ENCODE measurements at places on chromosomes 16 and 17.

DNA sequence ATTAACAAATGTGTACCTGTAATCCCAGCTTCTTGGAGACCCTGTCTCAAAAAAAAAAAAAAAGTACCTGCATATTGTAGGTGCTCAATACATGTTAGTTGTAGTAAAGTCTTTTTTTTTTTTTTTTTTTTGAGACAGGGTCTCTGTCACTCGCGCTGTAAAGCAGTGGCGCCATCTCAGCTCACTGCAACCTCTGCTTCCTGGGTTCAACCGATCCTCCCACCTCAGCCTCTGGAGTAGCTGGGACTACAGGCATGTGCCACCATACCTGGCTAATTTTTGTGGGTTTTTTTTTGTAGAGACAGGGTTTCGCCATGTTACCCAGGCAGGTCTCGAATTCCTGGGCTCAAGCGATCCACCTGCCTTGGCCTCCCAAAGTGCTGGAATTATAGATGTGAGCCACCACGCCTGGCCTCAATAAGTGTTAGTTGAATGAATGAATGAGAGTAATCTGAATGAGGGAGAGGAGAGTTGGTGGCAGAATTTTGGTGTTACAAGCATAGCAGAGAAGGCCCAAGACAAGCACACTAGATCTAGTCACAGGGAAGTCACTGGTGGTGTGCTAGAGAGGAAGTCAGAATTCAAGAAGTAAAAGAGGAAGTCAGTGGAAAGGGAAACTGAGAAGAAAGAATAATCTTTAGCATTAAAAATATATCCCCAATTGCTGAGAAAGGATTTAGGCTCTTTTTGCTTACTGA is 9.4 kb upstream of the MYL4 start:
- DNase-seq: no peak

GRCh38 chr17:62617894-62618472 is 9.5 kb upstream of the MRC2 start:
- DNase-seq: no peak

DNA sequence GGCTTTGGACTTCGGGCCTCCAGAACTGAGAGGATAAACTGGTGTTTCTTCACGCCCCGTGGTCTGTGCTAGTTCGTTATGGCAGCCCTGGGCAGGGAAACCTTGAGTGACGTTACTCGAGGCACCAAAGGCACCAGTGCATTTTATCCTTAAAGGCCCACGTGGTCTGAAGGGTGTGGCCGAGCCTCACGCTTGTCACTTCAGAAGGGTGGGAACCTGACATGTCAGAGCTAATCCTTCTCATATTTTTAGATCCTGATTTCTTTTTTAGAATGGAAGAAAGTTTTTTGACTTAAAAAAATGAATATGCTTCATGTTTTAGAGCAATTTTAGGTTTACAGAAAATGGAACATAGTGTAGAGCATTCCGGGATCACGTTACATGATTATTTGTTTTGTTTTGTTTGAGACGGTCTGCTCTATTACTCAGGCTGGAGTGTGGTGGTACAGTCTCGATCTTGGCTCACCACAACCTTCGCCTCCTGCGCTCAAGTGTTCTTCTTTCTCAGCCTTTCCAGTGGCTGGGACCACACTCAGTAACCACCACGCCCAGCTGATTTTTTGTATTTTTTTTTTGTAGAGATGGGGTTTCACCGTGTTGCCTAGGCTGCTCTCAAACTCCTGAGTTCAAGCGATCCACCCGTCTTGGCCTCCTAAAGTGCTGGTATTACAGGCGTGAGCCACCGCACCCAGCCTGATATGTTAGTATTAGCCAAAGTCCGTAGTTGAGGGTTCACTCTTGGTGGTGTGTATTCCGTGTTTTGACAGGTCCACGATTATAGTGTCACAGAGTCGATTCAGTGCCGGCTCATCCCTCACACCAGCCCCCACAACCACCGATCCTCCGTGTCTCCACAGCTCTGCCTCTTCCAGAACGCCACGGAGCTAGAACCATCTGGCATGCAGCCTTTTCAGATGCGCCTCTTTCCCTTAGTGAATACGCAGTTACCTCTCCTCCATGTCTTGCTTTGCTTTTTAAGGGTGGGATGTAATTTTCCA is 47.9 kb downstream of the RAB11FIP3 start:
- DNase-seq: no peak

DNA sequence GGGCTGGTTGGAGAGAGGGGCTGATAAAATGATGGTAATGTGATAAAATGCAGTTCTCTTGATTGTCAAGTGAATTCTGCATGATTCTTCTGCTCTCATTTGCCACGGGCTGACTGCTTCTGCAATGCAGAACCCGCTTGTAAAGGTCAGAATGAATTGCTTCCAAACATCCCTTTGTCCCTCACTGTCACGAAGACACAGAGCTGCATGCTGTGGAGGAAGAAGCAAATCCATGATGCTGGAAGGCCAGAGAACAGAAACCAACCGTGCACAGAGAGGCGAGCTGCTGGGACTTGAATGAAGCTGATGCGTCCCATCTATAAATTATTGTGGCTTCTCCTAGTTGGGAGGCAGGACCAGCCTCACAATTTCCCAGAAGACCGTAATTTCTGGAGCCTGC is 171.6 kb downstream of the PRKCB start:
- DNase-seq: no peak

- DNase-seq: no peak
Observed at GRCh38 chr17:74235911-74236371, 22.6 kb downstream of the TTYH2 start.

GRCh38 chr16:73616770-73617169 is 568.8 kb upstream of the ZFHX3 start:
- no peak for DNase-seq

DNA sequence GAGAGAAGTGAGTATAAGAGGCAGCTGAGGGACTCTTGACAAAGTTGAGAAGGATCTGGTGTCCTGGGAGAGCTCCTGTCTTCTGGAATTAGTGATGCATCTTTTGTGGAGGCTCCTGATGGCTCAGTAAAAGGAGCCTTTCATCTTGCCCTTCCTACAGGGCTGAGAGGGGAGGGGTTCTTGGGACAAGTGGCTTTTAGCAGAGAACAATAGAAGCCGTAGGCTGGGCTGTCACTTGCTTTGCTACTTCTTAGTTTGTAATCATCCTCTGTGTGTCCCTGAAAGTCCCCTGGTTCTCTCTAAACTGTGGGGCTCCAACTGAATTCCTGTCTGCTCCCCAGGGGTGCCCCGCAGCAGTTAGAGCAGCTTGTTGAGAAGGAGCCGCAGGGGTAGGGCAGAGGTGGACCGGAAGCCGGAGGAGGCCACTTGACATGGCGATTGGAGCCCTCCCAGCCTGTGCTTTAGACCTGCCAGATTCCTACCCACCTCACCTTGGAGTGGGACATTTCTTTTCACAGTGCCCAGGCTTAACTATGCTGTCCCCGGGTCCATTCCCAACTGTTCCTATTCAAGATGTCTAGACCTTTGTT is 85.1 kb downstream of the PRKCA start:
- no peak for DNase-seq

GRCh38 chr16:11857161-11857560 is 5.8 kb upstream of the RSL1D1 start:
- DNase-seq: no peak

DNA sequence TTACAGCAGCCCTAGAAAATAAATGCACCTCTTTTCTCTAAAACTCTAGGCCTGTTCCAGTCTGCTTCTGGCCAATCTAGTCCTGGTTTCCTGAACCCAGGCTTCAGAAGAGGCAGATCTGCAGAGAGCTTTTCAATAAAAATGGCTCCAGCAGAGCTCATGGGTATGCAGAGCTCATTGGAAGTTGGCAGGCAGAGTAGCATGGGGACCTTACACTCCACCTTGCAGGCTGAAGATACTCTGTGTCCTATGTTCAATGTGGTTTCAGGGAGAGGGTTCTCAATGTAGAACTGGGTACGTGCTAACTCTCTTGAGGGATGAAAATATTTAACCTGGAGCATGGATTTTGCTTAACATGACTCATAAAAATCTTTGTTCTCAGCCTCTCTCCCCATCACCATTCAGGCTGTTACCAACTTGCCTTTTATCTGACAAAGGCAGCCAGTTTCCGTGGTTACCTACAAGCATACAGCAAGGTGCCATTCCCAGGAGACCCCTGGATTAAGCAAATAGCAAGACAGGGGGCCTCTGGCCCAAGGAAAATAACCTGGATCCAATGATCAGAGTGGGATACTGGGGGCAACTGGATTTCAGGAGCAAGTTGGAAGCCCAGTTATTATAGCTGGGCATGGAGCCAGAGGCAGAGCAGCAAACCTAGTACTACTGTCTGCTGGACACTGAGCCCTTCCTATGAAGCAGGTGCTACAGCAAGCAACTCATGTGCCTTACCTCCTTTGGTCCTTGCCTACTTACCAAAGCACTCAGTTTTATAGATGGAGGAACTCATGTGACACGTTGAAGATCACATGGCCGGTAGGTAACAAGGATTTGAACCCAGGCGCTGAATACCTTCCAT is 98.2 kb upstream of the DHX40 start:
- no peak for DNase-seq

GRCh38 chr16:81913222-81913621 is 98.0 kb downstream of the SDR42E1 start:
- DNase-seq: no peak

- DNase-seq: no peak
Observed at GRCh38 chr17:69451416-69452394, 37.2 kb downstream of the MAP2K6 start.

DNA sequence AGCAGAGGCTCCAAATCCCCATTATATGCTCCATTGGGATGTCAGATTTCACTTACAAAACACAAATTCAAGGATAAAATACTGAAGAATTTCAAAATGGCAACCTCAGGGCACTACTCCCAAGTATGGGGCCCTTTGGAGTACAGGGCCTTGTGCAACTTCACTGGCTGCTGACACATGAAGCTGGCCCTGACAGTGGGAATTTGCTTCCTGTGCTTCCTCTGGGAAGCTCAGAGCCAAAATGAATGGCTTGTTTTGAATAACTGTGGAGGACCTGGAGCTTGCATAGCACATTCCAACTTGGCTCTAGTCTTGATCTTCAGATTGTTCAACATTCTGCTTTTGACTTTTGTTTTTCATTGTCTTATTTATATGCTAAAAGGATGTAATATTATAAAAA is 52.3 kb upstream of the HNF1B start:
- DNase-seq: no peak

- DNase-seq: no peak
Observed at GRCh38 chr17:11539637-11540036, 58.6 kb upstream of the DNAH9 start.

GRCh38 chr17:56172517-56172982 is 19.3 kb downstream of the ANKFN1 start:
- no peak for DNase-seq

DNA sequence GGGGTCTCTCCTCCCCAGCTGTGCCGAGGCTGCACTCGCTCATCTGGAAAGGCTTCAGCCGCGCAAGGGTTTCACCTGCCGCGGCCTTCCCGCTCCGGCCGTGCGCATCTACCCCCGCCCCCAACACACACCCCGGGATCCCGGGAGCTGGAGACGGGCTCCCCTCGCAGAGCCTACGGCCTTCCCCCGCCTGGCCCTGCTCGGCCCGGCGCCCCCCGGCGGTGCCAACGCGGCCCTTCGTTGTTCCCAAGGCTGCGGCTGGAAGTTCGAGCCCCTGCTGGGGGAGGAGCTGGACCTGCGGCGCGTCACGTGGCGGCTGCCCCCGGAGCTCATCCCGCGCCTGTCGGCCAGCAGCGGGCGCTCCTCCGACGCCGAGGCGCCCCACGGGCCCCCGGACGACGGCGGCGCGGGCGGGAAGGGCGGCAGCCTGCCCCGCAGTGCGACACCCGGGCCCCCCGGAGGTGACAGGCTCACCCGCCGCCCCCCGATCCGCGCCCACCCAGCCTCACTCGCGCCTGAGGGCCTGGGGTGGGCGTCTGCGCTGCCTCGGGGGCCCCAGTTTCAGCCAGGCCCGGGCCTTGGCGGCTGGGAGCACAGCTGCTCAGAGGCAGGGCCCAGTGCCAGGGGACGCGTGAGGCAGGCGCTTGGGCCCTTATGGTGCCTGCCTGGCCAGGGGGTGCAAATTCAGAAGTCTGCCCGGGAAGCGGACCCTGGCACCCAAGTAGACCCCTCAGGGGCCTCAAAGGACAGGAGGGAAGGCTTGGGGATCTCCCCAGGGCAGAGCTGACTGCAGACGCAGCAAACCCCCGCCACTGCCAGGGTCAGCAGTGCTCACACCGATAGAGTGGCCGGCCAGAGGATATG is 11.2 kb downstream of the GALK1 start:
- peak; percentile 66 for DNase-seq

GRCh38 chr16:4116325-4117249 is at the start of gene ADCY9:
Gene ADCY9 (minus strand): TSS chr16:4116442. CDS start chr16:4115442, 1,000 bp downstream.
- DNase-seq: peak; percentile 79

- DNase-seq: no peak
Observed at GRCh38 chr17:792277-792676, 10.1 kb downstream of the MRM3 start.

- DNase-seq: no peak
Observed at GRCh38 chr17:59607061-59607460, 12.6 kb upstream of the CLTC start.

DNA sequence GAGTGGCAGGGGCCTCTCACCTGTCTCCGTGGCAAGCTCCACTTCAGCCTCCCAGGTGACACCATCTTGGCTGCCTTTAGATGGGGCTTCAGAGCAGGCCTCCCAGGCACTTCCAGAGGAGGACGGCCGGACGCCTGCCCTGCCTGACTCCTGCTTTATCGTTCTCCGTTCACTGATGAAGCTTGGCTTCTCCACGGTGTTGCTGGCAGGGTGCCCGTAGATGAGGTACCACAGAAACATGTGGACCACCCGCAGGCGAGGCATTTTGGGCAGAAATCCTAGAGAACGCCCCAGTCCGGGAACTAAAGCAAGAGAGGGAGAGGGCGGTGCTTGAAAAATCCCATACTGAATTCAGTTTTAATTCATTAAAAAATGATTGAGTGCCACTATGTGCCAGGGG is 54.5 kb downstream of the GTF3C1 start:
- no peak for DNase-seq

DNA sequence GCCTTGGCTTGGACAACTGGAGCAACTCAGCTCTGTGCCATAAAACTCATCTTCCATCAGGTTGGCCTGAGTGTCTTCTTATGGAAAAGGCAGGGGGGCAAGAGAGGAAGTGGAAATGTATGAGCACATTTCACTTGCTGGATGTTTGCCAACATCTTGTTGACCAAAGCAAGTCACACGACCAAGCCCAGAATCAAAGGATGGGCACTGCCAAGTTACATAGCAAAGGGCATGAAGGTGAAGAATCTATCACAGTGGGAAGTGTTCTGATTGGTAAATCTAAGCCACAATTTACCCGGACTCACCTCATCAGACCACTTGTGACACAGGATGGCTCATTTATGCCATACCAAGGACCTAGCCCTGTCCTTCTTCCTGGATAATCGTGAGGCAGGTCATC is 310.5 kb upstream of the IRX5 start:
- no peak for DNase-seq

Measured in CD4-positive, alpha-beta T cell treated with Interleukin-15 for 4 hours (primary cell).